ENCODE measurements at places on chromosomes 3 and 15. TPM values are rescaled to one million over a fixed set of nuclear protein-coding genes. Genes with fewer than 3 reads are reported as not detected.

GRCh38 chr15:76274821-76275220 lies 36.4 kb downstream of the ETFA start:
- DNase-seq: no peak

- no peak for DNase-seq
Measured at GRCh38 chr15:27694506-27695087, 404.5 kb downstream of the OCA2 start.

- no peak for DNase-seq
Measured at GRCh38 chr3:127673191-127674100, 694 bp downstream of the ABTB1 start.

DNA sequence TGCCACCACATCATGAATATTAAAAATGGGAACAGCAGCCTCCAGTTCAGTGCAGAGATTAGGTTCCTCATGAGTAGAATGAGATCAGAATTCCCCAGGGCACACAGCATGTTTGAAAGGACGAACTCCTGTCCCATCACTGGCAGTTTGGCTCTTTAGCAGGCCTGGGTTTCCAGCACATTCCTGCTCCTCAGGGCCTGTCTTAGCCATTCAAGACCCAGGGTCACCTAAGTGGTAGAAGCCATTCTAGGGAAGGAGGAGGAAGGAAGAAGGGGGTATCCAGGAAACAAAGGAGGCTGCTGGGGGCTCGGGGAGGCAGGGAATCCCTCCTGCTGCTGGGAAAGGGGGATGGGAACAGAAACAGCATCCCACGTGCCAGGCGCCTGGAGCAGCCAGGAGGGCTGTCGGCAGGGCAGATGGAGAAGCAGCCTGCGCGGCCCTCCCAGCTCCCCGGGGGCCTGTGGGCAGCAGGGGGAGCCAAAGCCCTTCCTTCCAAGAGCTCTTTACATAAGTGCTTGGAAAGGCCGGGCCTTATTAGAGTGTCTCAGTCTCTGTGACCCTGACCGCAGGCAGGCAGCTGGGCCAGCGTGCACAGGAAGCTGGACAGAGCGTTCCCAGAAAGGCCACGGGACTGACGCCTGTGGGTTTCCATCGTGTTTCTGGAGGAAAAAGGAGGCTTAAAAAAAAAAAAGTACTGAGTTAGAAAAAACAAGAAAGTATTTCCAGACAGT lies 24.7 kb downstream of the LOXL1 start:
- peak; percentile 78 for DNase-seq

DNA sequence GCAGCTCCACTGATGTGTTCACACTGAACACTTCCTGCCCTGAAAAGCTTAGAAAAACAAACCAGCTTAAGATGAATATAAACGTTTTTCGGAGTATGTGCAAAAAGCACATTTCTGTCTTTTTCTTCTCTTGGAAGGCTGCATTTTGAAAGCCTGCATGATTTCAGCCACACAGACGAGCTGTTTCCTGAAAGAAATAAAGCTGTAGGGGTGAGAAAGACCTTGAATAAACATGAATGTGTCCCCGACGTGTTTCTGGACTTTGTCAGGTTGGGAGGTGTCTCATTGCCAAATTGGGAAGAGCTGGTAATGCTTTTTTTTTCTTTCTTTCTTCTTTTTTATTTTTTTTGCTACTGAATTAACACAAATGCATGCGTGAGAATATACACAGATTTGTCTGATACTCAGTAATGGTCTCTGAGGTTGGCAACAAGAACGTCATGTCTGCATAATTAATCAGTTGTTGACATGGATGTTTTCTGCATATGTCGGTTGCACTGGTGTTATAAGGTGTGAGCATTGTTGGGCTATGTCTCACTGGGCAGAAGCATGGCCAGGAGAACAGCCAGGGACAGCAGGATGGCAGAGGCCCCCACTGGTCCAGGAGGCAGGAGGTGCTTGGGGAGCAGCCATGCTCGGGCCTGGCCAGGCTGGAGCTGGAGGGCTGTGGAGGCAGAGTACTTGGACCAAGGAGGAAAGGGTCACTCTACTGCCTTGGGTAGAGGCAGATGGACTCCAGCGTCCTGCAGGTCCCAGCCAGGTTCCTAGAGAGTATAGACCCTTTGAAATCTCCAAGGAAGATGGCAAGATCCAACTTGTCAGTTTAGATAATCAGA lies 39.0 kb downstream of the ADAMTSL3 start:
- no peak for DNase-seq

DNA sequence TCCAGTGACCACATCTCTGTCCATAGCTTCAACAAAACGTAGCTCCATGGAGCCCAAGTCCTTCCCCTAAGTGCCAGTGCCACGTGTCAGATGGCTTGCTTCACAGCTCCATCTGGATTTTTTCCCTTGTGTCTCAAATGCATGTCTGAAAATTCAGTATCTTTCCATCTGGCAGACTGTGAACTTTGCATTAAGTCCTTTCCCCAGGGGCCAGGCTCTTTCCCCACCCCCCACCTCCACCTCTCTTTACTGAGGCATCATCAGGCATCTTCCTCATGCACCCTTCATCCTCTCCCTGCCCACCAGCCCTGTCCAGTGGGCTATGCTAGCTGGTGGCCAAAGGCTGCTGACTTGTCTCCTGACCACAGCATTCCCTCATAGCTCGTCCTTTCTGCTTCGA lies 53.7 kb downstream of the PDIA5 start:
- DNase-seq: no peak

- DNase-seq: no peak
Measured at GRCh38 chr15:28018291-28019044, 80.6 kb downstream of the OCA2 start.

- no peak for DNase-seq
Measured at GRCh38 chr3:168066882-168067281, 28.8 kb downstream of the GOLIM4 start.

DNA sequence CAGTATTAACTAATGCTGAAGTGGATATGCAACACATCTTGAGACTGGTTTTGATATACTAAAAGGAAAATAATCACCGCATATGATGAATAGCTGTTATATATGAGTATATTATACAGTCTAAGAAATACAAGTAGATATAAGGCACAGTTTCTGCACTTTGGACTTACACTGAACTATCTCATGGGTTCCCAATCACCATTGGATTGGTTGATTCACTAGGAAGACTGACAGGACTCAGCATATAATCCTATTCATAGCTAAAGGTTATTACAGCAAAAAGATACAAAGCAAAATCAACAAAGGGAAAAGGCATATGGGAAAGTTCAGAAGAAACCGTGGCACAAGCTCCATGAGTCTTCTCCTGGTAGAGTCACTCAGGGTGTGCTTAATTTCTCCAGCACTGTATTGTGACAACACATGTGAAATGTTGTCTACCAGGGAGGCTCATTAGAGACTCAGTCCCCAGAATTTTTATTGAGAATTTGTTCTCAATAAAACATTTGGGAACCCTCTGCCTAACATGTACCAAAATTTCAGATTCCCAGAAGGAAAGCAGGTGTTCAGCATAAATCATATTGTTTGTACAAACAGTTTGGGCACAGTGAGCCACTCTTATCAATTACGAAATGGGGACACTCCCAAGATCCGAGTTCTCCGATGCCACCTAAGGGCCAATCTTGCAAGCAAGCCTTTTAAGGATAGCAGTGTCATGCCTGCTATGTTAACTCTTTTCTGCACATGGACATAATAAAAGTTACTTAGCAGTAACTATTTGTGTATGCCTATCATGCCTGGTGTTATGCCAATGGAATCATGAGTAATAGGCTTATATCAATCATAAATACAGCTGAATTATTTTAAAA lies 26.8 kb downstream of the CMC1 start:
- DNase-seq: no peak

Gene CFAP92
- 1.8 TPM for polyA plus RNA-seq

Gene BFSP2
- not detected for polyA plus RNA-seq

Gene NEDD4
- polyA plus RNA-seq: 17.1 TPM

Gene CCDC191
- polyA plus RNA-seq: 15.5 TPM

Gene ZBBX
- 6.7 TPM for polyA plus RNA-seq

Gene AQP9
- 0.18 TPM for polyA plus RNA-seq

Measured in right renal cortex interstitium (tissue), 3 donors.